Activated naive CD8-positive, alpha-beta T cell treated with anti-CD3 and anti-CD28 coated beads, Interleukin-2, amount 50 U/mL, for 24 hours (primary cell): ENCODE measurements at places on chromosomes 3 and 15.

DNA sequence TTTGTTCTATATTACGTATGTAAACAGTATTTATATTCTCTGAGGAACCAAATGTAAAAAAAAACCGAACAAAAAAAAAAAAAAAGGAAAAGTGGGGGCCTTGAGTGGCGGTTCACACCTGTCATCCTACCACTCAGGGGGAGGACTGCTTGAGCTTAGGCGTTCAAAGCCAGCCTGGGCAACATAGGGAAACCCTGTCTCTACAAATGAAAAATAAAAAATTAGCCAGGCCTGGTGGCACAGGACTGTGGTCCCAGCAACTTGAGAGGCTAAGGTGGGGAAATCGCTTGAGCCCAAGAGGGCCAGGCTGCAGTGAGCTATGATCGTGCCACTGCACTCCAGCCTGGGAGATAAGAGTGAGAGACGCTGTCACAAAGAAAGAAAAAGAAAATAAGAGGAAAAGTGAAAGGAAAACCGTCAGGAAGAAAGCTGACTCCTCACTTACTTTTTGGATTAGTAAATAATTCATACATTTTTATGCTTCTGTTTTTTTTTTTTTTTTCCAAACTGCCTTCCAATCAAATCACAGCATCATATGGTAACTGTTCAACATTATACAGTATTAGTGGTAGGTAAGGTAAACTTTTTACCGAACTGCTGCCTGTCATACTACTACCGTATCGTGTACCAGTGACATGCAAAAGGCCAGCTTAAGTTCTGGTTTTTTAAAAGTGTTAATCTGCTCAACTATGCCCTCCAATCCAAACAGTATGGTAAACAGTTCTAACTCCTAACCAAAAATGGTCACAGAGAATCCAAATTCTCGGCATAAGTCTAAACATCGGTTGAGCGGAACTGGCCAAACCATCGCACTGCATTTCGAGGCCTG lies 1.2 kb downstream of the PHC3 start:
- DNase-seq, result no peak

DNA sequence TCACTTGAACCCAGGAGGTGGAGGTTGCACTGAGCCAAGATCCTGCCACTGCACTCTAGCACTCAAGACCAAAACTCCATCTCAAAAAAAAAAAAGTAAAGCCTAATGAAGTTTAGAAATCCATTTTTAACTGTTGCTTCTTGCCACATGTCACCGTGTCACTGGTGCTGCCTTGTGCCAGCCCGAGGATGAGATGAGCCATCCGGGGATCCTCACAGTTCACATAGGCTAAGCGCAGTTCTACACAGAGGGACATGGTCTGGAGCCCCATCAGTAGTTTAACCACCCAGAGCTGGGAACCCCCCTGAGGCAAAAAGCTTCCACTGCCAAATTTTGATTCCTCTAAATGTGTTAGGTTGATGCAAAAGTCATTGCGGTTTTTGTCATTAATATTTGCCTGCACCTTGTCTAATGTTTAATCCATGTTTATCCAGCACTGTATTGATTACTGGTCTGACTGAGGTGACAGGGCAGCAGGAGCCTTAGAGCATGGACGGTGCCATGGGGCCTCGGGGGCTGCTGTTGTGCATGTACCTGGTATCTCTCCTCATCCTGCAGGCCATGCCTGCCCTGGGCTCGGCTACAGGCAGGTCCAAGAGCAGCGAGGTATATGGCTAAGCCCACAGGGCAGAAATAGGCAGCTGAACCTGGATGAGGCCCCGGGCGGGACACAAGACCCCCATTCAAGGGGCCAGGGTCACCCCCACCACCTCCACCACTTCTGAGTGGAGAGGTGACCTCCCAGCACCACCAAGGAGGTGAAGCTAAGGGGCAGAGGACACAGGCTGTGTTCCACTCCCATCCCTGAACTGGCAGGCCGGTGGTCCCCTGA lies at the start of gene ITIH1:
TSS of gene ITIH1 (plus strand) at position 473 of the 832 bp plus-strand sequence. CDS start at position 490, 17 bp downstream.
- no peak for DNase-seq

DNA sequence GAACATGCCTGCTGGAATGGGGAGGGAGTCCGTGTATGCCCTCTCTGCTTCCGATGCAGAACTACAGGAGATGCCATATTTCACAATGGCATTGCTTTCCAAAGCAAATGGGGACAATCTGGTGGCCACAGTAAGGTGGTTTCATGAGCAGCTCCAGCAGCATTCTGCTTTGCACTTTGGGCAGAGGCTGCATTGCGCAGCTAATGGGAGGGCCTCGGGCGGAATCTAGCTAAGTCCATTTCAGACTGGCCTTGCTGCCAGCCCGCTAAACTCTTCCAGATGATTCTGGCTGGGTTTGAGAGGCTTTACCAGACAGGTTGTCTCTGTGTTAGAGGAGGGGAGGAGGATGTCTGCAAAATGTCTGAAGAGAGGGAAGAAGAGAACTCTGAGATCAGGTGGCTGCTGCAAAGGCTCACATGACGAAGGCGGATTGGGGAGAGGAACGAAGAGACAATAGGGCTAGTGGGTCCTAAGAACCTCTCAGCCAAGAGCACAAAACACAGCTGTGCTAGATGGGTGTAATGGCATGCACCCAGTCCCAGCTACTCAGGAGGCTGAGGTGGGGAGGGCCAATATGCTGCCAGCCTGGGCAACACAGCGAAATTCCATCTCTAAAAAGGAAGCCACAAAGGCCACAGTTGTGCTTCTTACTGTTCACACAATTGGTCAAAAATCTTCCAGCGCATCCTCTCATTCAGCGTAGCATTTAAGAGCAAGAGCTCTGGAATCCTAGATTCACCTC lies 63.7 kb downstream of the BDH1 start:
- DNase-seq, result no peak

- no peak for DNase-seq
These were observed 67.0 kb upstream of the SAMMSON start for GRCh38 chr3:69932501-69932900.

GRCh38 chr15:73941871-73942635 lies 15.8 kb downstream of the LOXL1 start:
- no peak for DNase-seq

DNA sequence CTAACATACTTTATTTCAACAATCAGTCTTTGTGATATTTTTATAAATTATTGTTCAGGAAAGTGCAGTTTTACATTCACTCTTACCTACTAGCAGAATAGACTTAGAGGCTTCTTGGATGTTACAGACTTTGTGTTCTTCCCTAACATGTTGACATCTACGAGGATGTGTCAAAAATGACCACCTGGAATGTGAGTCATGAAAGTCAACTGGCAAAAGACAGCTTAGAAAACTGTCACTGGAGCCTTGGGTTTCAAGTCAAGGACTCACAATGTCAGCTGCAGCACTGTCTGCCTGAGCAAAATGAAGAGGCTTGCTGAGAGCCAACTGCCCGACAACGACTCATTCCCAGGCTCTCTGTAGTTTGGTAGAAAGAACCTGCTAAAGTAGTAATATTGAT lies 91.5 kb downstream of the CERS3 start:
- no peak for DNase-seq
